SK-N-DZ (cell line): ENCODE measurements at places on chromosomes 16 and 17.

DNA sequence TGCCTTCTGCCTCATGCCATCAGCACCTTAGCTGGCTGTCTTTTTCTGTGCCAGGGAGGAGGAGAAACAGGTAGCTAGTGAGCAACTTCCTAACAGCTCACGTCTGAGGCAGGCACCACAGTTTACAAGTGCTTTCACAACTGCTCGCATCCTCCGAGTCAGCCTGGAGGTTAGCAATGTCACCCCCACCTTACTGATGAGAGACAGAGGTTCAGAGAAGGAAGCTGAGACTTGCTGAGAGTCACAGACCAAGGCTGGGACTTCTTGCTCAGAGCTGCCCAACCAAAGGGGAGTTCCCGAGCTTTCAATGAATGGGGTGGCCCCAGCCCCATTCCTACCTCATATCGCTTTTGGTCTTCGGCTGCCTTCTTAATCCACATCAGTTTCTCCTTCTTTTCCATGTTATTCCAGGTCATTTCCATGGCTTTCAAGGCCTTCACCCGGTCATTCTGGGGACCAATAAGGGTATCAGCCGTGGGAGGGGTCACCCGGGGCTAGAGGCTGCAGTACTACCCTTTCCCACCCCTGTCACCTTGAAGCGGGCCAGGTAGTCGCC is 9.6 kb downstream of the UBTF start:
- no peak for DNase-seq

DNA sequence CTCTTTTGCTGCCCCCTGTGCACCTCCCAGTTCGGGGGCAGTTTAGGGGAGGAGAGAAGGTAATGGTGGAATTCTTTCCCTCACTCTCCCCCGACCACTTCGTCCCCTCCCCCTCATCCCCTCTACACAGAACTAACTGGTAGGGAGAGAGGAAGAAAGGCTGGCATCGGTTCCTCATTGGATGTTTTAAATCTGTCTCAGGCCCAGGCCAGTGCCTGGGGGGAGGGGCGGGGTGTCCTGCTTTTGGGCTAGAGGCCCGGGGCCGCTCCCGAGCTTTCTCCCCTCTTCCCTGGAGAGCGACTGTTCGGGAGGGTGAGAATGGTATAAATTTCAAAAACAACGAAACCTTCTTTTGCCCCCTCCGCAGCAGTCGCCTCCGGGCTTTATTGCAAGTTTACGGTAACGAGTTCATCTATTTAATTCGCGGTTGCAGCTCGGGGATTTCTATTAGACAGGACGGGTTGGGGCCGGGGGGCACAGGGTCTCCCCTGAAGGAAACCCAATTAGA is at the start of gene PRAC2:
Gene PRAC2 (plus strand): TSS at position 271 of the 508 bp plus-strand sequence. CDS start 1,226 bp downstream, outside the sequence.
- no peak for DNase-seq

DNA sequence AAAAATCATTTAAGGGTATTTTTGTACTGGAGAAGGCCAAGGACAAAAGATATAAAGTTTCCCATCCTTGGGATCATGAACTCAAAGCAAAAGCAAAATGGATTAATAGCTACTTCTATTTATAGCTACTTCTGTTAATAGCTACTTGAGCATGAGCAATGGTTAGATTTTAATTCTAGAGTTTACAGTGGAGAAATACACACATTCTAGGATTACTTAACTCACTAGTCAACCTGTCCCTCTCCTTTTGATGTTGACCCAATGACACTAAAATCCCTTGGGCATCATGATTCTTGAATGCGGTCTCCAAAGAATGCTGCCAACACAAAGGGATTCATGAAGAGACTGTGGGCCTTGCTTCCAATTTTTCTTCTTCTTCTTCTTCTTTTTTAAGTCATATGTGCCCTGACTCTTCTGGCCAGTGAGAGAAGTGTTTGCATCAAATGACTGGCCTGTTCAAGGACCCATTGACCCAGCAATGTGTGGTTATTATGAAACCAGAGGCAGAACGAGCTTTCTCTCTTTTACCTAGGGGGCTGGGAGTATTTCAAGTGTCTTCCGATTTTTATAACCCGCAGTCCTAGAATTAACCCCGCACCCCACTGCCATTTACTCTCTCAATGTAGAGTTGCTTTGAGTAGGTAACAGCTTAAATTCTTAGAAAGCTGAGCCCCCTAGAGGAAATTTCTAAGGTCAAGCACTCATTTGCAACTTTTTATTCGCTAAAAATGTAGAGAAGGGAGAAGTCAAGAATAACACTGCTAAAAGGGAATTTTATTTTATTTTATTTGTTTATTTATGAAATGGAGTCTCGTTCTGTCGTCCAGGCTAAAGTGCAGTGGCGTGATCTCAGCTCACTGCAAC is 34.6 kb downstream of the OTOA start:
- no peak for DNase-seq

- DNase-seq = no peak
These were observed 4.6 kb downstream of the ANKRD11 start for GRCh38 chr16:89485701-89486246.

GRCh38 chr16:63462316-63462715 is 1426.1 kb upstream of the CDH8 start:
- no peak for DNase-seq

DNA sequence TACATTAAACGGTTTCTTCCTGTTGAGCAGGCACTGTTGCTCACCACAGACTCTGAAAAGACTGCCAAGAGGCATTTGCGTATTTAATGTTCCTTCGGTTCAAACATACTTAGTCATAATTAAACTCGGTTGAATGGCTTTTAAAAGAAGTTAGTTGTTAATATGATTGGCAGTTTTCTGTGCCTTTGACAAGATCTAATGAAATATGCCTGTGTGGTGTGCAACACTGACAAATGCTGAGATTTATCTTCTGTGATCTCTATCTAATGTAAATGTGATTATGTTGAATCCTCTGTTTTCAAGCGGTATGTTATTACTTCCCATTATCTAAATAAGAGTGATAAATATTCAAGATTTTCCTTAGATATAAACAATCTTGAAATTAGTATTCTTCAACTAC is 1046.6 kb downstream of the CDH8 start:
- peak; percentile 30 for DNase-seq

- DNase-seq = no peak
These were observed 4.8 kb downstream of the CIAO3 start for GRCh38 chr16:735982-736453.

DNA sequence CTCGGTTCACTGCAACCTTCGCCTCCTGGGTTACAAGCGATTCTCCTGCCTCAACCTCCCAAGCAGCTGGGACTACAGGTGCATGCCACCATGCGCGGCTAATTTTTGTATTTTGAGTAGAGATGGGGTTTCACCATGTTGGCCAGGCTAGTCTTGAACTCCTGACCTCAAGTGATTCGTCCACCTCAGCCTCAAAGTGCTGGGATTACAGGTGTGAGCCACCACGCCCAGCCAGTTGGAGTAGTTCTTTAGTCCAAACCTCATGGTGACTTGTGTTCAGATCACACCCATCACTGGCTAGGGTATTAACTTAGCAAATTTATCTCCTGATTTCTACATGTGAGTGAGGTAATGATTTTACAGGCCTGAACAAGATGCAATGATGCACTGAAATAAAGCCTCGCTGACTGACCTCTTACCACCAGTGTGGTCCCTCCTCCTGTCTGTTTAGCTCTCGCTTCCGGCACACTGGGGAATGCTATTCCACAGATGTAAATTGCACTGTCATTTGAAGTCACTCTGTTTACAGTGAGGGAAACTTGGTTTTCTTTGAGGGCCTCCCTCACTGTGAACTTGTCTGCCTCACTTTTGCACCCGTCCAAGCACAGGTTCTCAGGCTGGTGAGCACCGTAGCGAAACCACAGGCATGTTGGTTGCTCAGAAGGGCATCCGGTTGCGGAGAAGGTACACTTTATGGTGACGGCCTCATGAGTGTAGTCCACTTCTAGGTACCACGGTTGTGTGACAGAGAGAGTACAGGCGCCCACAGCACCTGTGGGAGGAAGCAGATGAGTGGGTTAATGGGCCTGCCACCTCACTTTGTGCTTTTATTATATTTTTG is 5.5 kb downstream of the IGSF6 start:
- DNase-seq = no peak

- no peak for DNase-seq
These were observed at the start of gene C17orf107 for GRCh38 chr17:4899341-4900230. Gene C17orf107, plus strand, starts transcription at chr17:4899536. Its CDS starts 227 bp downstream, at chr17:4899763.

GRCh38 chr16:3202903-3203539 is 15.0 kb downstream of the OR1F1 start:
- no peak for DNase-seq

DNA sequence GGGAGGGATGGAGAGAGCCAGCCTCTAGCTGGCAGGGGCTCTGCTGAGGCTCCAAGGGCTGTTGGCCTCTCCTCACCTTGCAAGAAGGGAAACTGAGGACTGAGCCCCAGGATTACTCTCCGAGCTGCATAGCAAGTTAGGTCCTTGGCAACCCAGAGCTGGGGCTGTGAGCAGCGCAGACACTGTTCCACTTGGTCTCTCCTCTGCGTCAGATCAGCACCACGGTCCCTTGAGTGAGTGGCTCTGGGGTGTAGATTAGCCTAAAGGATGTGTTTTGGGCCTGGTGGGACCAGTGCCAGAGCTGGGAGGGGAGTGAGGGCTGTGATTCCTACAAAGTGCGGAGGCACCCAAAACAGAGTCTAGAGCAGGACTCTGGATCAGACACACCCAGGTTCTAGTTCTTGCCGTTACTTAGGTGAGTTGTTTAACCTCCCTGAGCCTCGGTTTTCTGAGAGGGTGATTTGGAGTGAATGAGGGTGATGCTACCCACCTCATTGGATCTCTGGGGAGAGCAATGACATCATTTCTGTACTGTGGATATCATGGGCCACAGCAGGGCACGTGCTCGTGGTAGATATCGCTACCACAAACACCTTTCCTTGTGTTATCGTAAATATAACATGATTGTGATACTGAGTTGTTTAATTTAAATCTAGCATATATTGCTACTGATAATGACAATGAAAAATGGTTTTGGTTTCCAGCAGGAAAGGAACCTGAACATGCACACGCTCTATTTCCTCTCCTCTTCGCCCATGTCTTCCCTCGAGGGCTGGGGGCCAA is 8.1 kb upstream of the FADS6 start:
- DNase-seq = no peak

GRCh38 chr17:14282726-14283125 is 18.2 kb upstream of the HS3ST3B1 start:
- no peak for DNase-seq

DNA sequence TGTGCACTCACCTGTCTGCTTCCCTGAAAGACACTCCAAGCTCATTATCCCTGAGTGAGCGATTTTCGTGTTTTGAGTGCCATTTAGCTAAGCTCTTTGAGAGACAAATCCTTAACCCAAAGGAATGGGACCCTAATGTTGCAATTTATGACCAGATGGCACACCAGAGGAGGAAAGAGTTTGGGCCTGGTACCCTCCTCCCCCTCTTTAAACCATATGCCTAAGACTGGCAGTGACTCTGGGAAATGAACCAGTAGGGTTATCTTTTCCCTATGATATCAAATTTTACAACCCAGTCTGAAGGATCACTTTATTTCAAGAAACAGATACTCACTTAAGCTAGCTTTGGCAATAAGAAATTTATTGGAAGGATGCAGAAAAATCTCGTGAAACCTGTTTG is 550.4 kb downstream of the TOX3 start:
- DNase-seq = no peak

GRCh38 chr16:15847611-15848175 is 9.1 kb downstream of the MYH11 start:
- no peak for DNase-seq
